NCI-H446 (cell line): ENCODE measurements at places on chromosomes 16 and 17.

GRCh38 chr17:79207960-79208359, 133.3 kb downstream of the ENGASE start:
- DNase-seq: no peak

DNA sequence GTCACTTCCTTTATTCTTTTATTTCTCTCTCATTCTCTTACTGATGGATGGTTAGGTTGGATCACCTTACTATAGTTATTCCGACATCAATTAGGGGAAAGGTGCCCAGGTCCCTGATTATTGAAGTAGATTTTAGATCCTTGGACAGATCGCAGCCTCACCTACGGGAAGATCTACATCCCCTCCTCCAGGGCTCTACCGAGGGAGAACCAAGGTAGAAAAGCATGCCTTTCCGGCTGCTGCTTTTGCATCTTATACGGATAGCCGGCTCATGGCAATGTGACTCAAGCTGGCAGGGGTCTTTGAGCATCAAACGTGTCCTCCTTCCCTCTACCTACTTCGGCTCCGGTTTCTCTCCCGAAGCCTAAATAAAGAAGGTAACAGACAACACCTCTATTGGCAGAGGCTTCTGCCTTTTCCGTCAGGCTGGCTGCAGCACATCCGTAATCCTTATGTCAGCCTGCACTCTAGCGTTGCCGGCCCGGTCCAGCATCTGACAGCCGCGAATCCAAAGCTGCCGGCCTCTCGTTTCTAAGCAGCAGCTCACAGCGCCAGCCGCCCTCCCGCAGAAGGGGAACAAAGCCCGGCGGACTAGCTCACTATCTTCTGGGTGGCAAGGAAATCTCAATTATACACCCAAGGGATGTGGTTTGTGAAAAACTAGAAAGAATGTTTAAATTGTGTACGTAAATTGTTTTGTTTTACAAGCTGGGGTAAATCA, 46.9 kb downstream of the IRX6 start:
- no peak for DNase-seq

DNA sequence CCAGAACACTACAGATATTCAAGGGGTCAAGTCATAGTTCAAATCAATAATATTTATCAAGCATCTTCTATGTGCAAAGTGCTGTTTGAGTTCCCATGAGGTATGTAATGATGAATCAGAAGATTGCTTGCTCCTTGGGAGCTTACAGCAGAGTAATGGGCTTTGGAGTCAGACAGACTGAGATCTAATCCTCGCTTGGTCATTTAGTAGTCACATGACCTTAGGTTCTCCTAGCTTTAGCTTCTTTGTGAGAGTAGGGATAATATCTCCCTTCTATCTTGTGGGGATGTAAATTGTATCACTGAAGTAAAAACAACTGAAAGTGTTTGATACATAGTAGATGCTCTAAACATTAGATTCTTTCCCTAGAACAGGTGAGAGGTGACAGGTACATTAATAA, 30.1 kb downstream of the SNX11 start:
- no peak for DNase-seq

- no peak for DNase-seq
Observed at GRCh38 chr17:63949576-63950250, 17.6 kb upstream of the CD79B start.

DNA sequence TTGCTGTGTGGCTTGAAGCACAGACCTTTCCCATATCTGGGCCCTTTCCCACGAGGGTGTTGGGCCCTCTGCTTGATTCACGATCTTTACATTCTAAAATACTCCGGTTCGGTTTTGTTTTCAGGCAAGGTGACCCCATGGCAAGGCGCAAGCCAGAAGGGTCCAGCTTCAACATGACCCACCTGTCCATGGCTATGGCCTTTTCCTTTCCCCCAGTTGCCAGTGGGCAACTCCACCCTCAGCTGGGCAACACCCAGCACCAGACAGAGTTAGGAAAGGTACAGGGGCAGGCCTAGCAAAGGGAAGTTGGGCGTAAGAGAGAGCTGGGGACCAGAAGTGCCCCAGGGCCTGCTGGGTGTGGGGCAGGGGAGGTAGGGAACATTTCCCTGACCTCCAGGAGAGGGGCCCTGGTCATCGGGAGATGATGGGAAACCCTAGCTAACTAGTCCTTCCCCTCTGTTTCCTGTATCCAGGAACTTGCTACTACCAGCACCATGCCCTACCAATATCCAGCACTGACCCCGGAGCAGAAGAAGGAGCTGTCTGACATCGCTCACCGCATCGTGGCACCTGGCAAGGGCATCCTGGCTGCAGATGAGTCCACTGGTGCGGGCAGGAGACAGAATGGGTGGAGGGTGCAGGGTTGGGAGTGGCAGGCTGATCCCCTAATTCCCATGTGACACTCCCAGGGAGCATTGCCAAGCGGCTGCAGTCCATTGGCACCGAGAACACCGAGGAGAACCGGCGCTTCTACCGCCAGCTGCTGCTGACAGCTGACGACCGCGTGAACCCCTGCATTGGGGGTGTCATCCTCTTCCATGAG, 1.4 kb downstream of the ALDOA start:
- DNase-seq: no peak

DNA sequence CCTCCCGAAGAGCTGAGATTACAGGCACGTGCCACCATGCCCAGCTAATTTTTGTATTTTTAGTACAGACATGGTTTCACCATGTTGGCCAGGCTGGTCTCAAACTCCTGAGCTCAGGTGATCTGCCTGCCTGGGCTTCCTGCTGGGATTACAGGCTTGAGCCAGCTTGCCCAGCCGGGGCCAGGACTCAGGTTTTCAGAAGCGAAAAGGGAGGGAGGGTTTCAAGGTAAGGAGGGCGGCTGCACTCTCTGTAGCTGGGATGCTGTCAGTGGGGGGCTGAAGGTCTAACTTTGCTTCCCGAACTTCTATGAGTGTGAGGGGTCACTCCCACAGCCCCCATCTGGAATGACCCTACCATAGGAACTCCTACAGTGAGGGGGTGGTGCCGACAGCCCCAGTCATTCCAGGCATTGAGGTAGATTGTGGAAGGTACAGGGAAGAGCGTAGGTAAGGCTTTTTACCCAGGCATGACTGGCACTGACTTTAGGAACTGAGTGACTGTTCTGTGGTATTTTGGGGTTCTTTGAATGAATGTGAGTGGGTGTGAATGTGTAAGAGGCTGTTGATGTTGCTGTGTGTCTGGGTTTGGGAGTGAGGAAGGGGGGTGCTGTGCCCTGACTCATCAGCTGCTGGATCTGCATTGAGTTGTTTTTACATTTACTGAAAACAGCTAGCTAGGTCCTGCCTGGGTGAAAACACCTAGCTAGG, 3.8 kb upstream of the C1QL1 start:
- no peak for DNase-seq

DNA sequence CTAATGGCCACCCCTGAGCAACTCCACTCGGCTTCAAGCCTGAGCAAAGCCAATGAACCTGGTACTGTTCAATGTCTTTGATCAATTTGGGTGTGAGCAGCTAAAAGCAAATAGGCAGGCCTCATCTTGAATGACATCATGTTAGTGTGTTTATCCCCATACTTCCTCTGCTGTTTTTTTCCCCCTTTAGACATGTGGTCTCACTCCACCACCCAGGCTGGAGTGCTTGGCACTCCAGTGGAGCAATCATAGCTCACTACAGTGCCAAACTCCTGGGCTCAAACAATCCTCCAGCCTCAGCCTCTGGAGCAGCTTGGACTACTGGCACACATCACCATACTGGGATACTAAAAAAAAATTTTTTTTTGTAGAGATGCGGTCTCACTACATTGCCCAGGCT, 75.4 kb downstream of the ARHGAP17 start:
- no peak for DNase-seq

DNA sequence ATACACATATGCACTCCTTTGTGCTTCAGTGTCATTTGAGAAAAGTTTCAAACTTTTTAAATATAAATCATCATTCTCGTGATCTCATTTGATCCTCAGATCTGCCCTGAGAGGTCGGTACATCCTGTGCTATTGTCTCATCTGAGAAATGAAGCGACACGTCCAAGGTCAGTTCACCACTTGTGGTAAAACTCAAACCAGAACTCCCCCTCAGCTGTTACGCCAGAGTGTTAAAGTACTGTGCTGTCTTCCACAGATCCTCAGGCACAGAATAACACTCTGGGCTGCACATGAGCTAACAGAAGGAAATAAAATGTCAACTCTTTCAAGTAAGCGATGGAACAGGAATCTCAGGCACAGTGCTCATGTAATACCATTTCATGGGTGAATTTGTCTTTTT, 31.4 kb downstream of the ANKFN1 start:
- no peak for DNase-seq

DNA sequence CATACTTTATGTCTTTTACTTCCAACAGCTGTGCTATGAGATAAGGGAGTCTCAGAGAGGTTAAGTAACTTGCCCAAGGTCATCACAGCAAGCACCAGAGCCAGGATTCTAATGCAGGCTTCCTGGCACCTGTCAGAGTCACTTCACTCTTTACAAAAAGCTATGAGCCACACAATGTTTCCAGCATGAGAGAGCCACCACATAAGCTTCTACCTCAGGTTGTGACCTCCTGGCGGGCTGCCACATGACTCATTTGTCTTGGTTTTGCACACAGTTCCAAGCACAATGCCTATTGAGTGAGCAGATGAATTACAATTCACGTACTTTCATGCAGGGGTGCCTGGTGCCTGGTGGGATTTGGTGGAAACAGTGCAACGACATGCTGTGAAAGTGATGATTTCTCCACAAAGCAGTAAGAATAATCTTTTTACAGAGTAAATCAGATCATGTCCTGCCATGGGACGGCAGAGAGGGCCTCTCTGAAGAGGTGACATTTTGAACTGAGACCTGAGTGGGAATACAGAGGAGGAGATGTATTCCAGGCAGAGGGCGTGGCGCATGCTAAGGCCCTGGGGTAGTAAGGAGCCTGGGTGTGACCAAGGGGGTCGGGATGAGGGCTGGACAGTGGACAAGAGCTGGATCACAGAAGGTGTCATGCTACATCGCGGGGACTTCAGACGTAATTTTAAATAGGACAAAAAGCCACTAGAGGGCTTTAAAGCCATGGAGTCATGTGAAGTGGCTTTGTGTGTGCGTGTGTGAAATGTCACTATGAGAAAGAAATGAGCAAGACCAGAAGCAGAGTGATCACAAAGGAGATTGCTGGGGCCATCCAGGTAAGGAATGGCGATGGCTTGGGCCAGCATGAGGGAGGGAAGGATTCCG, 53.4 kb downstream of the CACNG3 start:
- DNase-seq: no peak

DNA sequence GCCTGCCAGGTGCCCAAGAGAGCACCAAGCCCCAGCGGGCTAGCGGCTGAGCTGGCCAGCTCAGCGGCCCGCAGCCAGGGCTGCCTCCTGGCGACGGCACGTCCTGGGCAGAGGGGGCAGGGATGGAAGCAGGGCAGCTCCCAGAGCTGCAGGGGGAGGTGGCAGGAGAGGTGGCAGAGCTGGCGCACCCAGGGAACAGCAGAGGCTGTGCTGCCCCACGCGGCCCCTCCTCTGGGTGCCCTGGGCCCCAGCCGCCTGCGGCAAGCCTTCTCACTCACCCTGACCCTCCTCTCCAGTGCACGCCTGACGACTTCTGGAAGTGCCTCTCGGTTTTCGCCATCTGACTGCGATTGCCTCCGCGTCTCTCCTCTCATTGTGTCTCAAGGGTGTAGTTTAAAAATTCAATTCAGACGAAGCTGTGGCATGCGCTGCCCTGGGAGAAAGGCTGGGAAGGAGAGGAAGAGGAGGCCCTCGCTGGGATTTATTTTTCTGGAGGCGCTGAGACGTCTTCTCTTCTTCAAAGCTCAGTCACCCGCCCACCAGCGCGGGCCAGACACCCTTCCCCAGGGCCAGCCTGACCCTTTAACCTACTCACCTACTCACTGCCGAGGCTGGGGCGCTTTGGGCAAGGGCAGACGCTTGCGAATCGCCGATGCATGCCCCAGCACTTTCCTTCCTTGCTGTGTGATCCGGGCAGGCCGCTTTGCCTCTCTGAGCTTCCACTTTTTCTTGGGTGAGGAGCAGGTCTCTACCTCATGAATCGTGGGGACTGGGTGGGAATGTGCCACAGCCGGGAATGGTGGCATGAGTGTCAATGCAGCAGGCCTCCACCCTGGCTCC, 24.9 kb downstream of the GSE1 start:
- no peak for DNase-seq

DNA sequence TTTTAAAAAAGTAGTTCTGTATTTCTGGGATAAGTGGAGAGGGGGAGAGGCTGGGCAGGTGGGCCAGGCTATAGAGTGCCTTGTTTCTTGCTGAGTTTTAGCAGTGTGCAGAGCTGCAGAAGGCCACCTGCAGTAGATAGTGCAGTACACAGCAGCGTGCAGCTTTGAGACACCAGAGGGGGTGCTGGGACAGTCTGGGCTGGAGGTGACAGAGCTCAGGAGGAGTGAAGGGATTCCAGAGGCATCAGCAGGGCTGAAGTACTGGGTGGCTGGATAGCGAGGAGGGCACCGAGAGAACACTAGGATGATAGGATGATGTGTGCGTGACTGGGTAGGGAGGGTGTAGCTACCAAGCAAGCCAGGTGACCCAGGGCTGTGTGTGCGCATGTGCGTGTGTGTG, 26.6 kb downstream of the LCMT1 start:
- no peak for DNase-seq

DNA sequence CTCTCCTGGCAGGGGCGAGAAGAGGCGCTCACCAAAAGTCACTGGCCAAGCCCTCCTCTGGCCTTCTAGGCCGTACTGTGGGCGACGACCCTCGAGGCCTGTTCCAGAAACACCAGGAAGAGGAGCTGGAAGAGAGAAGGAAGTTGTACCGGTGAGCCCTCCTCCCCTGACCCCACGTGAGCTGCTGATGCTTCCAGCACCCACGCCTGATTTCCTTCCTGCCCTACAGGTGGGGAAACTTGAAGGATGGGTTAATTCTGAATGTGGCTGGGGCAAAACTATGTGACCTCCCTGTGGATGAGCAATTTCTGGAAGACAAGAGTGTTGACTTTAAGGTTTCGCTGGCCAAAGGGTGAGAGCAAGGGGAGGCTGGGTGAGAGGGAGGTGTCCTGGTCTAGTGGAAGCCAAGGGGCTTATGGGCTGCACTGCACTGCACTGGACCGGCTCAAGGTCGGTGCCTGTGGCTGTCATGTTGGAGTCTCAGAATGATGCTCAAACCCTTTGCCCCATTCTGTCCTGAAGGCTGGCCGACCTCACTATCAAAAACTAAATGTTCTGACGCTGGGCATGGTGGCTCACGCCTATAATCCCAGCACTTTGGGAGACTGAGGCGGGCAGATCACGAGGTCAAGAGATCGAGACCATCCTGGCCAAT, 6.2 kb downstream of the C17orf100 start:
- no peak for DNase-seq

GRCh38 chr17:34487626-34488025, 91.8 kb upstream of the TMEM132E start:
- DNase-seq: no peak

DNA sequence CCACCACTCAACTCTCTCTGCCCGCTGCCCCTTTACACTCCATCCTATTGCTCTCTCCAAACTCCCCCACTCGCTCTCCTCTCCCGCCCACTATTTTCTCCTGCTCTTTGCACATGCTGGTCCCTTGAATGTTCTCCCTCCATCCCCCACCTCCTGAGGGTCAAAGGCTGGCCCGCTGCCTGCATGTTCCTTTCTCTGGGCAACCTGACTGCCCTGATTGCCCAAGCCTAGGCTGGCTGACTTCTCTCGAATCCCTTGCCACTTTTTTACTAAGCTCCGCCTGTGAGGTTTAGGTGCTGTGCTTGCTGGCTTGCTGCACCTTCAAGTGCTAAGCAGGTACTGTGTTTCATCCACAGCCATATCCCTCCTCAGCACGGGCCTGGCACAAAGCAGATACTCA, 2.7 kb downstream of the EMC8 start:
- no peak for DNase-seq

GRCh38 chr16:13992322-13992721, 72.4 kb downstream of the ERCC4 start:
- DNase-seq: no peak
